ENCODE measurements at places on chromosomes 12 and 14.
A peak's percentile ranks its signal among the peaks of the same experiment; 100 is the strongest.

DNA sequence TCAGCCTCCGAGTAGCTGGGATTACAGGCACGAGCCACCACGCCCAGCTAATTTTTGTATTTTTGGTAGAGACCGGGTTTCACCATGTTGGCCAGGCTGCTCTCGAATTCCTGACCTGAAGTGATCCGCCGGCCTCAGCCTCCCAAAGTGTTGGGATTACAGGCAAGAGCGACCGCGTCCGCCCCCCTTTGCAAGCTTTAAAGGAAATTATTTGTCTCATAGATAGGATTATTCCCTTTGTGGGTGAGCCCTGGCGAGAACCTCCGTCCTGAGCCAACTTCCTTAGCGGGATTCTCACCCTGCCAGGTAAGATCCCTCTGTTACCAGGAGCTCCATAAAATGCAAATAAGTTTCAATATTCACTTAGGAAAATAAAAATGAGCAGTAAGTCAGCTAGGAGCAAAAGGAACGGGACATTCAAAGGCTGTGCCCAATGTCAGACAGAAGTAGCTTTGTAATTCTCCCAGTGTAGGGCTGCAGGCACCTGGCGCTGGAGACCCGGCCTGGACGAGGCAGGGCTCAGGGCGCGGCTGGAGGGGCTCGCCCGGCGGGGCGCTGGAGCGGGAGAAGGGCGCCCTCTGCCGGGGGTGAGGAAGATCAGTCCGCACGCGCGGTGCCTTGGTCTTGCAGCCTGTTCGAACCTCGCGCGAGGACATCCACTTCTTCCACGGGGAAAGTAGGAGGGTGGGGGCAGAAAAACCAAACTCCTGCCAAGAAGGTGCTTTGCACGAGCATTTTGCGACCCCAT, 47.2 kb upstream of the PLXNC1 start:
- DNase-seq = peak; percentile 43

DNA sequence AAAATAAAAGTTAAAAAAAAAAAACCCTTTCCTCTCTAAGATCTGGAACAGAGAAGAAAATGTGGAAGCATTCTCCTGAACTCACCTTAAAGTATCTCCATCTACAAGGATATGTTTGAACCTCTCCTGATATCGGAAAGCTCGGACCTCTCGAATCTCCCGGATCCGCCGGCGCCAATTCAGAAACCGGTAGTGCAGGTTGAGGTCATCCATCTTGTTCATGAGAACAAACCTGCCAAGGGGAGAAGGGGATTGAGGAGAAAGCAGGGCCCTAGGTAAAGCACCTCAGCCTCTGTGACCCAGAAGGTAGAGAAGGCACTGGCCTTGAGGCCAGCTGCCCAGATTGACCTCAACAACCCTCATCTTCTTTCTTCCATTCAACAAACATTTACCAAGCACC, 2.2 kb downstream of the SPRYD3 start:
- no peak for DNase-seq

DNA sequence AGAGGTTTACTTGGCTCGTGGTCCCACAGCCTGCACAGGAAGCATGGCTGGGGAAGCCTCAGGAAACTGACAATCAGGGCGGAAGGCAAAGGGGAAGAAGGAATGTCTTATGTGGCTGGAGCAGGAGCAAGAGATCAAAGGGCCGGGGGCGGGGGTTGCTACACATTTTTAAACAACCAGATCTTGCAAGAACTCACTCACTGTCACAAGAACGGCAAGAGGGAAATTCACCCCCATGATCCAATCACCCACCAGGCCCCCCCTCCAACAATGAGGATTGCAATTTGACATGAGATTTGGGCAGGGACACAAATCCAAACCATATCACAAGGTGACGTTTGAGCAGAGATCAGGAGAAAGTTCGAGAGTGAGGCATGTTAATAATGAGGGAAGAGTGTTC, 163.7 kb upstream of the RPH3A start:
- DNase-seq = peak; percentile 25

- no peak for DNase-seq
Measured at GRCh38 chr12:88957358-88957757, 377.1 kb upstream of the KITLG start.

DNA sequence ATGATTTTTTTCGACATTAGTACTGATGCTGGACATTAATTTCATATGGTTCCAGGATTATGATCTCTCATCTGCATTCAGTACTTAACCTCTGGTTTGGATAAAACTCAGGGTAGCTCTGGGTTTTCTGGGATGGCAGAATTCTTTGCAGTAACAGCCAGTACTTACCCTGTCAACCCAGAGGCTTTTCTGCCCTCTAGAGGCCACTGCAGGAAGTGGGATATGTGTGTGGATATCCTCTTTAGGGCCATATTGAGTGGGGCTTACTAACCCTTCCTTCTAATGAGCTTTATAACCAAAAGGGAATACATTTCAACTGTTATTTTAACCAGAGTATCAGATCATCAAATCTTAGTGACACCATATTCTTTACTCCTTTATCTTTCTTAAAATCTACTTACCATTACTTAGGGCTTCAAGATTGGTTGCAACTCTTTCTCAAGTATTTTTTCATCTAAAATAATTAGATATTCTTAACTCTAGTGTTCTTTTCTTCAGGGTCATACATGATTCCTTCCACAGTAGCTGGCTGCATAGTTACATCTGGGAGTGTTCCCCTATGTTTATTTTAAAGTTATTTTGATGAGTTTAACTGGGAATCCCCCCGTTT, 488.0 kb upstream of the STXBP6 start:
- DNase-seq = peak; percentile 48

GRCh38 chr14:67583711-67584644, 16.1 kb downstream of the PIGH start:
- no peak for DNase-seq

DNA sequence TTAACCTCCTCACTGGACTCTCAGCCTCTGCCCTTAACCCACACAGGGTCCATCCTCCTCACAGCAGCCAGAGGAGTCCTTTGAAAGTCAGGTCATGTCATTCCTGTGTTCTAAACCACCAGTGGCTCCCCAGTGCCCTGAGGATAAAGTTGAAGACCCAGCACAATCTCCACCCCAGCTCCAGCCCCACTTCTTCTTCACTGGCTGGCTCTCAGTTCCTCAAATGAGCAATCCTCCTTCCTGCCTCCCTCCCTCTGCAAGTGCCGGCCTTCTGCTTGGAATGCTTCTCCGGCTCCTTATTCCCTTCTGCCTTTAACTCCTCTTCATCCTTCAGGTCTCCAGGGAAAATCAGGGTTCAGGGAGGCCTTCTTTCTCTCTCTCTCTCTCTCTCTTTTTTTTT, 32.0 kb upstream of the SPPL3 start:
- no peak for DNase-seq

GRCh38 chr12:107431942-107432341, 253.7 kb upstream of the PWP1 start:
- no peak for DNase-seq

DNA sequence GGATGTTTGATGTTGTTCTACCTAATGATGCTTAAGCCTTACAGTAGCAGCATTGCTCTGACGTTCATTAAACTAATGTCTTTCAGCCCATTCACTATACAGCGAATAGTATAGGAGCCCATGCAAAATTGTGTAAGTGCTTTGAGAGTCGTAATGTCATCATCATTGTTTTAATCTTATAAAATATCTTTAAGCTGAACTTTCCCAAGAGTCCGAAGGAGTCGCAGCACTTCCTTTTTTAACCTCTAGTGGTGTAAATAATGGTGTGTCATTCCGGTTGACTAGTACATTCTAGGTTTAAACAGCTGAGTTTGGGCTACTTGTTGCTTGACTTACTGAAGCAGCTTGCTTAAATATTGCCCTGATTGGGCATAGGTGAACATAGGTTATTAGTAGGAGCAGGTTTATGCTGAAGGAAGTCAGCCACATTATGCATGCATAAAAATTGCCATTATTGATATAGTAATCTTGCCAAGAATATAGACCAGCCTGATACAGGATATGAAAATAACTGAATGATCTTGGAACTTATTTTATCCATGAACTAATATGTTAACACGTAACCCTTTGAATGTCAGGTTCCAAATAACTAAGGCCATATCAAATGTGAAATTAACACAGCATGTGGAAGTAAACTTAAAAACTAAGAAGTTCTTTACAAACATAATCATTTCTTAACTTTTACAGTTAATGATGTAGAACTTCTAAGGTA, 2.6 kb downstream of the WNK1 start:
- peak; percentile 66 for DNase-seq
